H9 (cell line): ENCODE measurements at places on chromosomes 5 and 9.
A peak's percentile ranks its signal among the peaks of the same experiment; 100 is the strongest.

- DNase-seq = no peak
- no peaks in the 10 kb centered on the region for H3K36me3 ChIP-seq
- H3K27me3 ChIP-seq = no peaks in the 10 kb centered on the region
- 0 out of 3 replicates have a peak overlapping the region, but pooled peaks have one; percentile 5 for H3K4me3 ChIP-seq
- no peaks in the 10 kb centered on the region for H3K4me1 ChIP-seq
- H3K27ac ChIP-seq = no peak overlapping the region
These were observed 138.7 kb upstream of the GRHPR start for GRCh38 chr9:37283730-37284325.

DNA sequence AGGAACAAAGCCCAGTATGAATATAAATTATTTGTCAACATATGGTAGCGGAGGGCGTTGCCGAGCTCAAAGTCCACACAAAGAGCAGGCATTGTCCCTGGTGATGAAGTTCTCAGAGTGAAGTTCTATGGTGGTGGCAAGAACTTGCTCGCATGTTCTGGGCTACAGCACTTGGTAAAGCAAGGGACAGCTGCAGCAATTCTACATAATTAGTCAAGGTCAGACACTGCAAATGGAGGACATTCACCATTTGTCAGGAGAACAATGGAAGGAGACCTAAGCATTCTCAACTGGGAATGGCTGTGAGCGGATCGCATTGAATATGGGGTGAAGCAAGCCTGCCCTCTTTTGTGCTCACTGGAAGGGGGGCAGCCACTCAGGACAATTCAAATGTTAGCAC, 503.8 kb upstream of the ADAMTS16 start:
- no peaks in the 10 kb centered on the region; the same call in 1 of the 2 replicates for H3K4me1 ChIP-seq
- no peak overlapping the region for H3K27ac ChIP-seq
- no peaks in the 10 kb centered on the region for H3K27me3 ChIP-seq
- DNase-seq = no peak

GRCh38 chr9:121296213-121297127, 28.5 kb downstream of the GSN start:
- H3K27me3 ChIP-seq = peaks cover 14% of the 10 kb centered on the region; the same call in 1 of the 2 replicates
- no peak overlapping the region for H3K27ac ChIP-seq
- H3K4me3 ChIP-seq = no peak overlapping the region
- no peak for DNase-seq

GRCh38 chr9:138111607-138112006, 234.0 kb downstream of the CACNA1B start:
- H3K27ac ChIP-seq = no peak overlapping the region
- H3K4me3 ChIP-seq = no peak overlapping the region
- no peaks in the 10 kb centered on the region for H3K4me1 ChIP-seq
- no peaks in the 10 kb centered on the region for H3K27me3 ChIP-seq
- no peak for DNase-seq

GRCh38 chr5:80917631-80918030, 42.5 kb upstream of the RASGRF2 start:
- H3K27ac ChIP-seq = no peak overlapping the region
- no peaks in the 10 kb centered on the region for H3K36me3 ChIP-seq
- DNase-seq = no peak
- H3K4me1 ChIP-seq = peaks cover 2% of the 10 kb centered on the region; the same call in 1 of the 2 replicates

DNA sequence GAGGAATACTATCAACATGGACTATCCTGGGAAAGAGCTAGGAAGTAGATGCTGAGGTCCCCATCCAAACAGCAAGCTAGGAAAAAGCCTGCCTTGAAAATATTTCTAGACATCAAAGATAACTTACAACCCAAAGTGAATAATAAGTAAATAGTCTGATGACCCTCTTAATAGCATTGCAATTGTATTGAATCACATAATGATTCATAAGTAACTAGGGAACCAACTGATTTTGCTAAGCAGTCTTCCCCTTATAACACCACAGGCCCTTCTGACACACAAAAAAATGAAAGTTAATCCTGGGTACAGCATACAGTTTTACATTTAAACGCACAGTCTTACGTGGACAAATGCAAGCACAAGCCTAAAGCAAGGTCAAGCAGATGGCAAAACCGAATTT, 199.3 kb downstream of the RFK start:
- H3K27ac ChIP-seq = no peak overlapping the region
- DNase-seq = no peak
- no peak overlapping the region for H3K4me3 ChIP-seq

DNA sequence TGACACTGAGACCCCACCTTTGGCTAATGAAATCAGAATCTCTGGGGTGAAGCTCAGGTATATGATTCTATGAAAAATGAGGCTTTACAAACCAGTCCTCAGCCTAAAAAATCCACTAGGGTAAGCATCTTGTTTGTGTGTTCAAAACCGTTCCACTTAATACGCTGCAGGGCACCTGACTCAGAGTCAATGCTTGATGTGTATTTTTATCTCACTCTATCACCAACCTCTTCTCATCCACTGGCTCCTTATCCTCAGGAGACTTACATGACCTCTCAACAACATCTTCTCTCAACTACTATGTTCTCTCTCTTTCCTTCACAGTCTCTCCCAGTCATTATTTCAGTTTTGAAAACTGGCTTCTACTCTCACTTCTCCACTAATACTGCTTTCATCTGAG, 153.3 kb upstream of the KCNN2 start:
- no peak for DNase-seq
- H3K4me1 ChIP-seq = no peaks in the 10 kb centered on the region
- no peaks in the 10 kb centered on the region for H3K36me3 ChIP-seq
- H3K27ac ChIP-seq = no peak overlapping the region
- H3K27me3 ChIP-seq = no peaks in the 10 kb centered on the region
- no peak overlapping the region for H3K4me3 ChIP-seq

- no peak overlapping the region for H3K27ac ChIP-seq
- H3K4me3 ChIP-seq = no peak overlapping the region
- H3K36me3 ChIP-seq = no peaks in the 10 kb centered on the region
- peak; percentile 76 for DNase-seq
- no peaks in the 10 kb centered on the region for H3K4me1 ChIP-seq
- H3K27me3 ChIP-seq = no peaks in the 10 kb centered on the region
These were observed 124.6 kb downstream of the GPBP1 start for GRCh38 chr5:57298295-57298984.

DNA sequence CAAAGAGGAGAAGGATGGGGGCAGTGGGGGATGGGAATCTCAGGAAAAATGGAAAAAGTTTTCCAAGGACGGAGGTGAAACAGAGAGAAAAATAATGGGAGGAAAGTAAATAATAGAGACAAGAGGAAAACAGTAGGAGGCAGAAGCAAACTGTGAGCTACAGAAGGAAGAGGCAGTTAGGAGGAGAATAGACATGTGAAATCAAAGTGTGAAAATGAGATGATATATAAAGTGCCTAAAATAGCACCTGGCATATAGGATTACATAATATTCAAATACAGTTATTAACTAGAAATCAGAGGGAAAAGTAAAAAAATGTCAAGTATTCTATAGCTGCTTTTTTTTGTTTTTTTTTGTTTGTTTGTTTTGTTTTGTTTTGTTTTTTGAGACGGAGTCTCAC, 44.0 kb upstream of the PLIN2 start:
- H3K4me1 ChIP-seq = no peaks in the 10 kb centered on the region
- H3K4me3 ChIP-seq = no peak overlapping the region
- H3K27ac ChIP-seq = no peak overlapping the region
- no peaks in the 10 kb centered on the region for H3K36me3 ChIP-seq

- peak overlapping the region; percentile 42; the same call in 2 of the 3 replicates for H3K4me3 ChIP-seq
- no peak overlapping the region for H3K27ac ChIP-seq
- peaks cover 9% of the 10 kb centered on the region for H3K4me1 ChIP-seq
- peak; percentile 87 for DNase-seq
These were observed 22.9 kb upstream of the ASS1 start for GRCh38 chr9:130421802-130422276.

GRCh38 chr9:2389404-2389803, 232.2 kb upstream of the VLDLR start:
- H3K4me1 ChIP-seq = no peaks in the 10 kb centered on the region
- no peak overlapping the region for H3K4me3 ChIP-seq
- no peak overlapping the region for H3K27ac ChIP-seq

DNA sequence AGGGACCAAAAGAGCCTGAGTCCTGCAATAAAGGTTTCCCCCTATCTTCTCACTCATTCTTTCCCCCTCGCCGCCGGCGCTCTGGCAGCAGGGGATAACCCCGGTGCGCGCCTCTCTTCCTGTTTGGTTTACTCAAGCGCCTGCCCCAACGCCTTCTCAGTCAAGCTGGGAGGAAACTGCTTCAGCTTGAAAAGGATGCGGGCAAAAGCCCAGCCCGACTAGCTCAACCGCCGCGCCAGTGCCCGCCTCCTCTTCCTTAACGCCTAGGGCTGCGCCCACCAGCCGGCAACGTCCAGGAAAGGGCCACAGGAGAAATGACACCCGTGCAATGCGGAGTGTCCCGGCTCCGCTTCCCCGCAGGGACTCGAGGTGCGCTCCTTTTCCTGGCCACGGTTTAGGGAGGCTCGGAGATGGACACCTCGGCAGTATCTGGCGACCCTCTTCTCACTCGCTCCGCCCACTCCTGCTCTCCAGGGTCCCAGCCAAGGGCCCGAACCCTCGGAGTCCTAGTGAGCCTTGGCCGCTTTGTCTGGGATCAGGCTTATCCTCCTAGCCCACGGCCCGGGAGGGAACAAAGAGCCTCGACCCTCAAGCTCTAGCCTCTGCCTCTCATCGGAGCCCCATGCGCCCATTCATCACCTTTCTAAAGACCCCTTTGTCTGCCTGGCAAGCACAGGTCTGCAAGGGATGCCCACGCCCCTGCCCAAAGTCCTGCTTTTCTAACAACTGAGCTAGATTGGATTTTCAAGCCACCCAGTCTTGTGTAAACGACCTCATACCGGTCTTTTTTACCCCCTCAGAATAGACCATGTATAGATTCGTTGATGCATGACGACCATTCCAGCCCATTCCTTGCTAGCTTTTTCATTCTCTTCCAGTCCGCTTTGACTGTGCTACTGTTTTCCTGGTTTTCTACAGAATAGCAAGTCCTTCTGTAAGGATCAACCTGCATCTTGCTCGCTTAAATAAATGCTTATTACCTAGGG, 2.0 kb downstream of the ST8SIA4 start:
- peaks cover 40% of the 10 kb centered on the region for H3K27me3 ChIP-seq
- peak overlapping the region; percentile 68 for H3K4me3 ChIP-seq
- H3K27ac ChIP-seq = no peak overlapping the region
- peak; percentile 75 for DNase-seq
- H3K36me3 ChIP-seq = no peaks in the 10 kb centered on the region

DNA sequence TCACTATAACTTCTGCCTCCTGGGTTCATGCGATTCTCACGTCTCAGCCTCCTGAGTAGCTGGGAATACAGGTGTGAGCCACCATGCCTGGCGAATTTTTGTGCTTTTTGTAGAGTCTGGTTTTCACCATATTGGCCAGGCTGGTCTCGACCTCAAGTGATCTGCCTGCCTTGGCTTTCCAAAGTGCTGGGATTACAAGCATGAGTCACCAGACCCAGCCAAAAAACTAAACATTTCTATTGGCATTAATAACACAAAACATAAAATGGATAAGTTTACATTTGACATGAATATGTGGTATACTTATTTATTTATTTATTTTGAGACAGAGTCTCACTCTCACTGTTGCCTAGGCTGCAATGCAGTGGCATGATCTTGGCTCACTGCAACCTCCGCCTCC, 13.6 kb upstream of the REEP5 start:
- no peak for DNase-seq
- H3K4me3 ChIP-seq = no peak overlapping the region
- no peaks in the 10 kb centered on the region for H3K4me1 ChIP-seq
- H3K27ac ChIP-seq = no peak overlapping the region

DNA sequence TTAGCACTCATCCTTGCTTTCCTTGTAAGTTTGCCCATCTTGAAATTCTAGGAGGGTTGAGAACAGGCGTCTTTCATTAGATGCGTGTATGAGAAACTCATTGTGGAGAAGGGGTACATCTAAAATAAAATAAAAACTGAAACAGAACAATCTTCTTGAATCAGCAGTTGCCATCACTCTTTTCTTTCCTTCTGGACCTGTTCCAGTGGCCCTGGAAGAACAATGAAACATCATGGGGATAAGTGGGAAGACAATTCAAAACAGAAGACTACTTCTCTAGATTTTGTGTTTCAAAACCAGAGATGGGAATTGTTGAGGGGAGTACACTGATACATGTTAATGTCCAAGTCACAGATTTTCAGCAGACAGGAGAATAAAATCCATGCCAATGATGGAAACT, 59.9 kb downstream of the SLC1A3 start:
- peaks cover 2% of the 10 kb centered on the region; the same call in 1 of the 3 replicates for H3K36me3 ChIP-seq
- H3K27ac ChIP-seq = no peak overlapping the region
- no peaks in the 10 kb centered on the region; the same call in 1 of the 2 replicates for H3K4me1 ChIP-seq
- no peak overlapping the region for H3K4me3 ChIP-seq
- no peak for DNase-seq

DNA sequence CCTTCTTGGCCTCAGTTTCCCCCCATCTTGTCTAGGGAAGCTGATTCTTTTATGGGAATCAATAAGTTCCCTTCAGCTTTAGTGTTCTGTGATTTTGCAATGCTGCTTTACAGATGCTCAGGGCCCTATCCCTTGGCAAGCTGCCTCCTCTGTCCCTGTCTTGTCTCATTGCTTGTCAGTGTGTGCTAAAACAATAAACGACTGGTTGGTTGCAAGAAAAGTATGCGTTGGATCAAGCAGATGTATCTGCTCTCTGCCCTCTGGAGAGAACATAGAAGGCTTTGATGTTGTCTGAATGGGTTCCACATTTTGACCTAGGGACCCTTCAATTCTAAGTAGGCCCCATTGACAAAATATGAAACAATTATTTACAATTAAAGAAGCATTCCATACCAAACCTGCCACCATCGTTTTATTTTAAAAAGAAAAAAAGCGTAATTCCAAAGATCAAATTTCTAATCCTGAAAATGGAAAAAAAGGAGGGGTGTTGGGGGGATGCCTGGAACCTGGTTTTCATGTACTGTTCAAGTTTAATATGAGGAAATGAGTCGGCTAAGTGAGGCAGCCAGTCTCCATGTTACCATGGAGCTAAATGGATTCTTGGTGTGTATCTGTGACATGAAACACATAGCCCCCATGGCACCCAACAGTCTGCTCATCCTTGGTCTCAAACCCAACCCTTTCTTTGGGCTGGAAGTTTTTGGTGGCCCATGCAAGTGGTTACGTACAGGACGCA, 31.2 kb upstream of the TARS1 start:
- no peaks in the 10 kb centered on the region for H3K27me3 ChIP-seq
- no peak overlapping the region for H3K27ac ChIP-seq
- no peak overlapping the region for H3K4me3 ChIP-seq
- no peaks in the 10 kb centered on the region for H3K4me1 ChIP-seq
- H3K36me3 ChIP-seq = no peaks in the 10 kb centered on the region

- peaks cover 10% of the 10 kb centered on the region; the same call in 1 of the 2 replicates for H3K4me1 ChIP-seq
- H3K27me3 ChIP-seq = no peaks in the 10 kb centered on the region; the same call in 1 of the 2 replicates
- peak overlapping the region; percentile 63; the same call in 2 of the 3 replicates for H3K4me3 ChIP-seq
- no peak overlapping the region for H3K27ac ChIP-seq
- DNase-seq = peak; percentile 35
- H3K36me3 ChIP-seq = no peaks in the 10 kb centered on the region
These were observed 66.3 kb upstream of the UNC5A start for GRCh38 chr5:176743868-176744583.
